ENCODE measurements at places on chromosomes 7 and 10.

DNA sequence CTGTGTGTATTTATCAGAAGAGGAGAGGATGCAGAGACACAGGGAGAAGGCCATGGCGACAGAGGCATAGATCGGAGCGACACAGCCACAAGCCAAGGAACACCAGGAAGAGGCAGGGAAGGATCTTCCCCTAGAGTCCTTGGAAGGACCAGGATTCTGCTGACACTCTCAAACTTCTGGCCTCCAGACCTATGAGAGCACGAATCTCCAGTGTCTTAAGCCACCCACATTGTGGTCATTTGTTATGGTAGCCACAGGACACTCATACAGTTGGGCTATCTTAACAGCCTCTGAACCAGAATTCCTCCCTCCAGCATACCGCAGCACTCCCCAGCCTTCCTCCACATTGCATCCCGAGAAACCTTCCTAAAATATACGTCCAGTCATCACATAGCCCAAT lies 367.0 kb upstream of the MGMT start:
- DNase-seq, result no peak

DNA sequence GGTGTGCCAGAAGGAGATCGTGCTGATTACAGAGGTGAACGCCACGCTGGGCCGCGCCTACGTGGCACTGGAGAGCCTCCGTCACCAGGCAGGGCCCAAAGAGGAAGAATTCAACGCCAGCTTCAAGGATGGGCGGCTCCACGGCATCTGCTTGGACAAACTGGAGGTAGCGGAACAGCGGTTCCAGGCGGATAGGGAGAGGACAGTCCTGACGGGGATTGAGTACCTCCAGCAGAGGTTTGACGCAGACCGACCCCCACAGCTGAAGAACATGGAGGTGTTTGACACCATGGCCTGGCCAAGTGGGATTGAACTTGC lies 12.1 kb upstream of the ATP6V0E2 start:
- no peak for DNase-seq

DNA sequence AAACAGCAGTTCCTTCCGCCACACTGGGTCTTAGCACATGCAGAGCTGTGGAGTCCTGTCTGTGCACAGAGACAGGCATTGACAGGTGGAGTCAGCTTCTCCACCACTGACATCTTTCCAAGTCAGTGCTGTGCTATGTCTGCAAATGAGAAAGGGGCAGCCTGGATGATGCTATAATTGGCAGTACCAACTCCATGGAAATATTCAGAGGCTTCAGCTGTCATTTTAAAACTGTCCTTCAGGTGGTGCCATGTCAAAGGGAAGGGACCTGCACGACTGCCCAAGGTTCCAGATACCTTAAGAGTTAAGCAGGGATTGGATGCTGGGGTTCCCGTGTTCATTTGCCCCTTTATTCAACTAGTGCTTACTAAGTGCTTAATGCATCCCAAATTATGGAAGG lies 258.0 kb upstream of the PRKCQ start:
- DNase-seq, result no peak

DNA sequence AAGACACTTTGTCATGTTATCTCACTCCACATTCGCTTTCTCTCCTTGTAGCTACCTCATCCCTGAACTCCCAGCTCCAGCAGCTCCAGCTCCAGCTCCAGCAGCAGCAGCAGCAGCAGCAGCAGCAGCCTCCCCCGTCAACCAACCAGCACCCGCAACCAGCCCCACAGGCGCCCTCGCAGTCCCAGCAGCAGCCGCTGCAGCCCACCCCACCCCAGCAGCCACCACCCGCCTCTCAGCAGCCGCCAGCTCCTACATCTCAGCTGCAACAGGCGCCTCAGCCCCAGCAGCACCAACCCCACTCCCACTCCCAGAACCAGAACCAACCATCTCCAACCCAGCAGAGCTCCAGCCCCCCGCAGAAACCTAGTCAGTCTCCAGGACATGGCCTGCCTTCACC lies 226.6 kb upstream of the YAE1 start:
- DNase-seq, result no peak

GRCh38 chr7:24808518-24808917 lies 51.3 kb upstream of the GSDME start:
- DNase-seq, result no peak

DNA sequence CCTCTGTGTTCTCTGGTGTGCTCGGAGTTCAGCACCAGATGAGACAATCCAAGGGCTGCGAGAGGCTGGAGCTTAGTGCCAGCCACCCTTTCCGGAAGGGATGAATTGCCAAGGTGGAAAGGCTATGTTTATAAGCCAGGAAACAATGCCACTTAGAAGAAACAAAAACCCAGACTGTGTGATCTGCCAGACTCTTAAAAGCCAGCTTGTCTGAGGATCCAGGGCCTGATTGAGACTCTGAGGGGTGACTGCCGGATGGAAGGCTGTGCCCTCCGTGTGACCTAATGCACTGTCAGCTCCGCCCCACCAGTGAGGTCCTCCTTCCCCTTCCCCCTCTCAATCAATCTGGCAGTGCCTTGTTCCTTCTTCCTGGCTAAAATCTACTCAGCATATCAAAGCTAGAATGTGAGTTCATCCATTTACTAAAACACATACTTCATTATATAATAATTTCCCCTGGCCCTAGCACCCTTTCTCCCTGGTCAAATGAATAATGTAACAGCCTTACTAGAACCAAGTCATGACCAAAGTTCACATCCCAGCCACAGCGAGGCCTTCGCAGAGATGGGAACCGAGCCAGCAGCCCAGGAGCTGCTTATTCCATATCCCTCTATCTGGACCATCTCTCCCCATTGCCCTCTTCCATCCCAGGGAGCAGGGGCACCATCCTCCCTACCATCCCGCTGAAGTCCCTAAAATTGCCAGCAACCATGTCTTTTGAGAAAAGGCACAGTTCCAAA lies 25.5 kb downstream of the FAM107B start:
- no peak for DNase-seq

GRCh38 chr10:83272666-83273434 lies 866.5 kb upstream of the GHITM start:
- DNase-seq, result no peak

GRCh38 chr10:7667262-7668141 lies 736 bp upstream of the ITIH5 start:
- DNase-seq, result no peak

DNA sequence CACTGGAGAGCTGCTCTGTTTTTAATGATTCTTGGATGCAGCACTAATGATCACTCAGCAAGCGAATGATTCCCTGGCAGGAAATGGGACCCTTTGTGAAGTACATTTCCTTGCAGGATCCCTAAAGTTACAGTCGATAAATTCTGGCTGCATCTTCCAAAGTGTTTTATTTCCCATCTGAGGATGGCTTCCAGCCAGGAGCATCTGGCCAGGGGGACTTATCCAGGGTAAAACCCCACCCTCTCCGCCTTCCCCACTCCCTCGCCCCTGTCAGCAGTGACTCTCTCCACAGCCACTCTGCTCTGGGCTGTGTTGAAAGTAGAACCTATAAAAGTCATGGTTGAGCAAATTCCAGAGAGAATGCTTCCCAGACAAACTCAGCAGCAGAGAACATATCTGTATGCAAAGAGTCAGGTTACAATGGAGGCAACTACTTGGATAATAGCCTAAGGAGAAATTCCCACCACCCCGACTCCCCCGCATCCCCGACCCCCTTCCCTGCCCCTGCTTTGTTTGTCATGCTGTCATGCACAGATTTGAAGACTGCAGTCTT lies 111.0 kb upstream of the ANLN start:
- peak; percentile 74 for DNase-seq

GRCh38 chr10:74231375-74231774 lies 80.4 kb downstream of the ADK start:
- peak; percentile 48 for DNase-seq

DNA sequence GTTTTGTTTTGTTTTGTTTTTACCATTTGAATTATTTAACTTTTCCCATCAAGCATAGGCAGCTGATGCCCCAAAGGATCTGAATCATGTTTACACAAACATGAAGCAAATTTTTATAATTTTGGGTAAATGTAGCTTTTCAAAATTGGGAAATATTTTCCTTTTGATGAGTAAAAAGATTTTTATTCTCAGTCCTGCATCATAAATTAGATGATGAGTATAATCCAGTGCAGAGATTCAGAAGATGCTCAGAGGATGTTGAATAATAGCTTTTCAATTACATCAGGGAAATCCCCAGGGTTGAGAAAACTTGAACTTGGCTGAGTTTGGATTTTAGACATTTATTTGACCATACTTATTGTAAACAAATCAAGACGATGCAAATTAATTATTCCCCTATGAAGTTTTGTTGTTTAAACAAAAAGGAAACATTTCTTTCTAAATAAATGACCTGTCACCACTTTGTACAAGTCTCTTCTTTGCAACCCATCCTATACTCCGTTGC lies 121.7 kb downstream of the FAM204A start:
- no peak for DNase-seq

- no peak for DNase-seq
Measured at GRCh38 chr10:101565370-101565900, 22.6 kb downstream of the POLL start.

DNA sequence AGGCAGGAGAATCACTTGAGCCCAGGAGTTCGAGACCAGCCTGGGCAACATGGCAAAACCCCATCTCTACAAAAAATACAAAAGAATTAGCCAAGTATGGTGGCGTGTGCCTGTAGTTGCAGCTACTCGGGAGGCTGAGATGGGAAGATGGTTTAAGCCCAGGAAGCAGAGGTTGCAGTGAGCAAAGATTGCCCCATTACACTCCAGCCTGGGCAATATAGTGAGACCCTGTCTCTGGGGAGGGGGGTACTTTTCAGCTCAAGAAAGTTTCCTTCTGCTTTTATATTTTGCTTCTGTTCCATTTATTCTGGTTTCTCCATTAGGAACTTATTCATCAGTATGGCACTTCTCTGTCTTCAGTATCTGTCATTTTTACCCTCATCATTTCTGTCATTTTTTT lies 48.6 kb downstream of the COA1 start:
- no peak for DNase-seq

GRCh38 chr7:14765731-14766130 lies 136.8 kb downstream of the DGKB start:
- DNase-seq, result no peak

GRCh38 chr7:47253650-47254080 lies 328.2 kb downstream of the TNS3 start:
- peak; percentile 62 for DNase-seq

DNA sequence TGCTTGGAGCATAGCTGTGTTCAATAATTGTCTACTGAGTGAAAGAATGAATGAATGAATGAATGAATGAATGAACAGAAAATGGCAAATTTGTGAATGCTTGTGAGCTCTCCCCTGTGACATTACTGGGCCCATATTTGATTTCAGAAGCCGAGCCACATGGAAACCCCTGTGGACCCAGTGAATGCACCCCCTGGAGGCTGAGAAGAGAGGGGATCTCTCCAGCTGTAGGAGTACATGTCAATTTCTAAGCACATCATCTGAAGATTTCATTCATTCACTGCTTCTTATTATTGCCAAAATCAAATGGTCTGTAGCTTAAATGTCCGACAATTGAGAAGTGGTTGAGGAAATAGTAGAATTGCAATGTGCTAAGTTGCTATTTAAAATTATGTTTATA lies 58.3 kb upstream of the DOCK1 start:
- no peak for DNase-seq

DNA sequence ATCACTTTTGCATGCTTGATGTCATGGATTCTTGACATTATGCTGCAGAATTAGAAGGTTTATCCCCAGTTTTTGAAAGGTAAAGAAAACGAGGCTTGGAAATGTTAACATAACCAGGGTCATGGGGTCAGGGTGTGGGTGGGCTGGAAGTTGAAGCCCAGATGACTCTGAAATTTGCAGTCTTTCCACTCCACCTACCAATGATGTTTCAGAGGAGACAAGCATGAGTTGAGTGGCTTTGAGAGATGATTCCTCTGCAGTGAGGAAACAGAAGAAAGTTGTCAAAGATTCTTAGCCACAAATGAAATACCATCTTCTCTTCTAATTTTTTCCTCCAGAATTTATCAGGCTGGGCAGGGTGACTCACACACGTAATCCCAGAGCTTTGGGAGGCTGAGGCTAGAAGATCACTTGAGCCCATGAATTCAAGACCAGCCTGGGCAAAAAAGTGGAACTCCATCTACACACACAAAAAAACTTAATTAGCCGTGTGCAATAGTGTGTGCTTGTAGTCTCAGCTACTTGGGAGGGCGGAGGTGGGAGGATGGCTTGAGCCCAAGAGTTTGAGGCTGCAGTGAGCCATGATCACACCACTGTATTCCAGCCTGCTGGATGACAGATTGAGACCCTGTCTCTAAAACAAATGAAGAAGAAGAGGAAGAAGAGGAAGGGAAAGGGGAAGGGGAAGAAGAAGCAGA lies 239.1 kb upstream of the AUTS2 start:
- DNase-seq, result peak; percentile 69

GRCh38 chr7:4726566-4726965 lies 44.5 kb downstream of the FOXK1 start:
- DNase-seq, result no peak

GRCh38 chr10:87092861-87093631 lies 1.6 kb downstream of the GLUD1 start:
- peak; percentile 25 for DNase-seq

- DNase-seq, result no peak
Measured at GRCh38 chr7:86199881-86200614, 443.7 kb upstream of the GRM3 start.

DNA sequence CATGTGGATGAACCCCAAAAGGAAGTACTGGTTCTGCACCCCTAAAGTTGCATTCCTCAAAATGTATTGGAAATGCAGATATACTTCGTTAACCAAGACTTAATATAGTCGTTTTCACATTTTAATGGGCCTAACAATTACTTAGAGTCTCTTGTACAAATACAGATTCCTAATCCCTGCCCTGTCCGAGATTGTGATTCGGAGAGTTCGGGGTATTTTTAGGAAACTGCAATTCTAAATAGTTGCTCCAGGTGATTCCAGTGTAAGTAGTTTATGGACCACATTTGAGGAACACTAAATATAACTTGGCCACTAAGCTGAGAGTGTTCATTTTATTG lies 830 bp downstream of the TRUB1 start:
- no peak for DNase-seq

DNA sequence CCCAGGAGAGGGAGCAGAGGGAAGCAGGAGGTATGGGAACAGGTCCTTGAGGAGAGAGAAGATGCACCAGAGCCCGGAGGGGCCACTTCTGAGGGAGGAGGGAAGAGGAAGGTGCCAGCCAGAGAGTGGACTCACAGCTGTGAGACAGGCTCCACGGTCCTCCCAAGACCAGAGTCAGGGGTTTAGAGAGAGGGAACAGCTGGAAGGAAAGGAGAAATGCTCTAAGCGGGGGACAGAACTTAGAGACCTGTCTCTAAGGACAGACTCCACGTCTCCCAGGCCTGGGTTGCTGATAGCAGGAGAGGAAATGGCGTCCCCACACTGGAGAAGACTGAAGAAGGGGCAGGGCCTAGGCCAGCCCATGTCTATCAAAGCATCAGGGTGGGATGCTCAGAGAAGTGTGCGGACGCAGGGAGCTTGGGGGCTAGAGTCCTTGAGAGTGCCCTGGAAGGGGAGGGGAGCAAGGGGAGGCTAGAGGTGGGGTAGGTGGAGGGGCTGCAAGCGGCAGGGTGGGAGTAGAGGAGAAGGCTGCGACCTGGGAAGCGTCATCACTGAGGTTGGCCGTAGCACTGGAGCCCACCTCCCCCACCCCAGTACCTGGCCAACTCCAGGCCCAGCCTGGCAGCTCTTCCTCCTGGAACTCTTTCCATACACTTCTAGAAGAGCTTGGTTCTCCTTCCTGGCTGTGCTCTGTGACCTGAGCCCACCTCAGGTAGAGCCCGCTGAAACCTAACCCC lies 25.6 kb upstream of the GRID1 start:
- no peak for DNase-seq
